ENCODE measurements at places on chromosomes 3 and 15. TPM values are rescaled to one million over a fixed set of nuclear protein-coding genes. Genes with fewer than 3 reads are reported as not detected.

The ZNF609 gene
- total RNA-seq, result 10.4 TPM

The CLRN1 gene
- total RNA-seq, result not detected

The CCDC32 gene
- total RNA-seq, result 13.3 TPM

The MFSD1 gene
- total RNA-seq, result 103 TPM

The NR1I2 gene
- not detected for total RNA-seq

The THAP10 gene
- 3.6 TPM for total RNA-seq

All from IMR-90 (cell line).